ENCODE measurements at places on chromosomes 6 and 20. TPM values are rescaled to one million over a fixed set of nuclear protein-coding genes. Genes with fewer than 3 reads are reported as not detected.

The DEFB116 gene
- total RNA-seq: not detected

The HCRTR2 gene
- not detected for total RNA-seq

The MAN1A1 gene
- total RNA-seq: 25.2 TPM

The CDH26 gene
- 3.1 TPM for total RNA-seq

The COL12A1 gene
- total RNA-seq: not detected

The LCA5 gene
- 0.23 TPM for total RNA-seq

GRCh38 chr6:12415980-12416598 is 125.9 kb downstream of the EDN1 start:
- H3K4me3 ChIP-seq: no peak overlapping the region
- no peak overlapping the region for H3K27ac ChIP-seq
- H3K36me3 ChIP-seq: no peaks in the 10 kb centered on the region
- no peaks in the 10 kb centered on the region for H3K4me1 ChIP-seq

GRCh38 chr20:18822832-18823231 is 9.2 kb downstream of the SCP2D1 start:
- H3K4me1 ChIP-seq: no peaks in the 10 kb centered on the region
- no peaks in the 10 kb centered on the region for H3K36me3 ChIP-seq
- no peaks in the 10 kb centered on the region for H3K27me3 ChIP-seq
- no peak overlapping the region for H3K4me3 ChIP-seq

GRCh38 chr6:158161566-158162254 is 6.4 kb downstream of the SERAC1 start:
- H3K36me3 ChIP-seq: peaks cover 10% of the 10 kb centered on the region
- H3K4me1 ChIP-seq: peaks cover 32% of the 10 kb centered on the region

DNA sequence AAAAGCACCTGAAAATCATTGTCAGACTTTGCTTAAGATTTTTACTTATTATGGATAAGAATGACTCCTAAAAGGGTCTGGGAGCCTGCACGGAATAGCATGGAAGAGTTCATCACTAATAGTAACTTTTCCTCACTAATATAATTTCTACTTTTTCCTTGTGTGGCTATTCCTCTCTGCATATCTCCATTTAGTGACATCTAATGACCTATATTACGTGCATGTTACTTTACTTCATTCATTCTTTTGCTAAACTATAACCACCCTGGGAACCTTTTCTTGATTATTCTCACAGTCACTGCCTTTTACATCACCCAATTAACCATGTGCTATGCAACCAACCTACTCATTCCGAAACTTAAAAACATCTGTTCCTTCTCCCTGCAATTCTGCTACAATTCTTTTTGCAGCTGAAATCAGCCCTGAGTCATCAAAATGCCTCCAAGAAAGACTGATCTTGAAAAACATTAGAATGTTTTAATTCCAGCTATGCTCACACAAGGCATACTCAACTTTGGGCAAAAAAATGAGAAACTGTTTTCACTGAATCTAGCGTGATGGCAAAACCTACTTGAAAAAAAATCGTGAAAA is 313.3 kb downstream of the RNGTT start:
- no peaks in the 10 kb centered on the region for H3K4me1 ChIP-seq
- peaks cover 8% of the 10 kb centered on the region for H3K36me3 ChIP-seq
- no peaks in the 10 kb centered on the region for H3K27me3 ChIP-seq
- H3K27ac ChIP-seq: no peak overlapping the region
- H3K4me3 ChIP-seq: no peak overlapping the region
- no peak for DNase-seq

DNA sequence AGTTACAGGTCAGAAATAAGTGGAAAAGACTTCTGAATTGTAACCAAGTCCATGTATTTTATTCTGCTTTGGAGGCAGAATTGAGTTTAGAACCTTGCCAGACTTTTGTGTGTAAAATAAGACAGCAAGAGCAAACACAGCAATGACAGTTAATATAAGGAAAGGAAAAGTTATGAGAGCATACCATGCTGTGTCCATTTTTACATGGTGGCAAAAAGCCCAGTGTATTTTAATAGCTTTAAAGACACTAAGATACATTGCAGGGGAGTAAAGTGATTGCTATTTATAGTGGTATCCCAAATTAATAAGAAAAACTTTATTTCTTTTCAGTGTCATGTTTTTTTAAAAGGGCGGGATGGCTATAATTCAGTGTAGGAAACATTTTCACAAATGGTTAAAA is 45.2 kb downstream of the CDC5L start:
- no peaks in the 10 kb centered on the region for H3K27me3 ChIP-seq
- no peak overlapping the region for H3K4me3 ChIP-seq
- no peaks in the 10 kb centered on the region for H3K36me3 ChIP-seq
- H3K4me1 ChIP-seq: no peaks in the 10 kb centered on the region
- no peak for DNase-seq

- no peak overlapping the region for H3K4me3 ChIP-seq
- no peaks in the 10 kb centered on the region for H3K4me1 ChIP-seq
- no peak overlapping the region for H3K27ac ChIP-seq
- peaks cover under 1% of the 10 kb centered on the region for H3K36me3 ChIP-seq
Measured at GRCh38 chr6:67896476-67896875, 738.6 kb upstream of the ADGRB3 start.

DNA sequence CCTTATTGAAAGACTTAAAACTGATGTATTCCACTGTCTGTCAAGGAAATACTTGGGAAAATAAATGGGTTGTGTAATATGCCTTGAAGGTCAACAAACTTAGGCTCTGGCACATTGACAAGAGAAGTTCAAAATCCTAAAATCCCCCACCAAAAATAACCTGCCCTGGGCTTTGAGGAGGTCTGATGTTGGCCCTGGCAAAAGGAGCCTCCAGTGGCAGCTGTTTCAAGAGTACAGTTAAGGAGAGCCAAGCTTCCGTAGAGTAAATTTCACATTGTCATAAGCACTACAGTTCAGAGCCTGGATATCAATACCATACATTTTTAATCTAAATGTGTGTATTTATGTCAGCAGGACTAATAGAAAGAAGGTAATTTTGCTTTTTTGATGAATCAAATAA is 282.7 kb downstream of the EYA4 start:
- no peaks in the 10 kb centered on the region for H3K36me3 ChIP-seq
- H3K4me1 ChIP-seq: no peaks in the 10 kb centered on the region
- no peak overlapping the region for H3K27ac ChIP-seq
- peaks cover 6% of the 10 kb centered on the region for H3K27me3 ChIP-seq

DNA sequence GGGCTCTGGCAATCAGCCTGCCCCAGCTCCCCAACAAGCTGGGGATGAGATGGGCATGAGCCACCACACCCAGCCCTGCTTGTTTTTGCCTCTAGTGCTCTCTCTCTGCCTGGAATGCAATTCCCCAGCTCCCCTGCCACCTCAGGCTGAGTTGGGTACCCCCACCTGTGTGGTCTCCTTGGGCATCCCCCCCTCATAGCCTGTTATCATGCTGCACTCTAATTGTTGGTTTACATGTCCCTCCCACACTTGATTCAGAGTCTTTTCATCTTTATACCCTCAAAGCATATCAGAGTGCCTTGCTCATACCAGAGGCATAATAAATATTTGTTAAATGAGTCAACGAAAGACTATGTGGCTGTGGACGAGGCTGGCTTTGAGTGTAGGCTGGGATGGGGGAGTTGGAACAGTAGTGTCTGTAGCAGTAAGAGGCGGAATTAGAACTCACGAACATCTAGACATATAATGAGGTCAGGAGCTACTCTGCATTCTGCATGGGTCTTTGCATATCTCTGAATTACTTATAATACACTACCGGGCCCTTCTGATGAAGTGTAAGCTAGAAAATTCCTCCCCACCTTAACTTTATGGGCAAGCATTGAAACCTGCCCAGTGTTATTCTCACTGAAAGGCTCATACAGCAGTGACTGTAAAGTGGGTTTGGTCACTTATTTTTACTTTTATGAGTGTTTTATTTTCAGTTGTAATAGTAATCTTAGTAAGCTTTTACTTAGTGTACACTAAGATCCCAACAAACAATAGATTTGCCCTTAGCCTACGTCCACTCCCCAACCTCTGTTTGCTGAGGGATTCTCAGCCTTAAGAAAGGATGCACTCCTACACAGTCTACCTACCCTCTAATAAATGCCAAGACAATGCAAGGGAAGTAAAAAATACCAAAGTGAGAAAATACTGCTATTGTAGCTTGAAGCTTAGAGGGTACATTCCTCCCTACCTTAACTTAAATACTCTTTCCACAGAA is 58.7 kb downstream of the EDN1 start:
- no peak for DNase-seq
- no peak overlapping the region for H3K4me3 ChIP-seq
- no peaks in the 10 kb centered on the region for H3K4me1 ChIP-seq
- H3K27ac ChIP-seq: no peak overlapping the region
- peaks cover 1% of the 10 kb centered on the region for H3K36me3 ChIP-seq

DNA sequence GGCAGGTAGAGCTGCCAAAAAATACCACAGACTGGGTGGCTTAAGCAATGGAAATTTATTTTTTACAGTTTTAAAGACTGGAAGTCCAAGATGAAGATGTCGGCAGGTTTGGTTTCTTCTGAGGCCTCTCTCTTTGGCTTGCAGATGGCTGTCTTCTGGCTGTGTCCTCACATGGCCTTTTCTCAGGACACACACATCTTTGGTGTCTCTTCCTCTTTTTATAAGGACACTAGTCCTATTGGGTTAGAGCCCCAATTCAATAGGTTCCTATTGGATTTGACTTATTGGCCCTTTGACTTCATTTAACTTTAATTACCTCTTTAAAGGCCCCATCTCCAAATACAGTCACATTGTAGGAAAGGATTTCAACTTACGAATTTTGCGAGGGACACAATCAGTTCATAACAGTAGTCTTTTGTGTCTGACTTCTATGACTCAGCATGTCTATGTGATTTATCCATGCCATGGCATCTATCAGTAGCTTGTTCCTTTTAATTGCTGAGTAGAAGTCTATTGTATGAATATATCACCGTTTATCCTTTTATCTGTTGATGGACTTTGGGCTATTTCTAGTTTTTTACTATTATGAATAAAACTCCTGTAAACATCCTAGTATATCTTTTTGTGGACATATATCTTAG is 11.0 kb upstream of the TCP11 start:
- H3K27ac ChIP-seq: no peak overlapping the region
- no peak for DNase-seq
- peaks cover 30% of the 10 kb centered on the region for H3K4me1 ChIP-seq
- peaks cover 17% of the 10 kb centered on the region for H3K27me3 ChIP-seq
- no peaks in the 10 kb centered on the region for H3K36me3 ChIP-seq

- no peak overlapping the region for H3K4me3 ChIP-seq
- H3K27ac ChIP-seq: no peak overlapping the region
- no peak for DNase-seq
- H3K36me3 ChIP-seq: no peaks in the 10 kb centered on the region
Measured at GRCh38 chr6:148001844-148002642, 340.6 kb upstream of the SASH1 start.
